Right ventricle myocardium superior (tissue), 1 donor: ENCODE measurements at places on chromosomes 5 and 9. TPM values are rescaled to one million over a fixed set of nuclear protein-coding genes. Genes with fewer than 3 reads are reported as not detected.

DNA sequence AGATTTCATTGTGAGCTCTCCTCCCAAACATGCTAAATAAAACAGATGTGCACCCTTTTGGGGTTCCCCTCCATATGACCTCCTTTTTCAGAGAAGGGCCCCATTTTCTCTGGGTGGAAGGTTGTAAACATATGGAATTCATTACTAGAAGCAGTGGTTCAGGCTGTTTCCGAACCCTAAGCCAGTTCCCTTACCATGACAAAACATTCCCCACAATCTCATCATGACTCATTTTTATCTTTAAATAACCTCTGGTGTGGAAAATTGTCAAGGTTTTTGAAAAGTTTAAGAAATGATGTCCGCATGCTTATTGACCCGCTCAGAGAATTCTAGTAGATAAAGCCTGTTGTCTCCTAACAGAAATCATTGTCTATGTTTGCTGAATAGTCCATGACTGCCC, 127.3 kb upstream of the PIK3R1 start:
- no peak for DNase-seq

GRCh38 chr5:135592312-135593045, 13.7 kb upstream of the CXCL14 start:
- DNase-seq = no peak

DNA sequence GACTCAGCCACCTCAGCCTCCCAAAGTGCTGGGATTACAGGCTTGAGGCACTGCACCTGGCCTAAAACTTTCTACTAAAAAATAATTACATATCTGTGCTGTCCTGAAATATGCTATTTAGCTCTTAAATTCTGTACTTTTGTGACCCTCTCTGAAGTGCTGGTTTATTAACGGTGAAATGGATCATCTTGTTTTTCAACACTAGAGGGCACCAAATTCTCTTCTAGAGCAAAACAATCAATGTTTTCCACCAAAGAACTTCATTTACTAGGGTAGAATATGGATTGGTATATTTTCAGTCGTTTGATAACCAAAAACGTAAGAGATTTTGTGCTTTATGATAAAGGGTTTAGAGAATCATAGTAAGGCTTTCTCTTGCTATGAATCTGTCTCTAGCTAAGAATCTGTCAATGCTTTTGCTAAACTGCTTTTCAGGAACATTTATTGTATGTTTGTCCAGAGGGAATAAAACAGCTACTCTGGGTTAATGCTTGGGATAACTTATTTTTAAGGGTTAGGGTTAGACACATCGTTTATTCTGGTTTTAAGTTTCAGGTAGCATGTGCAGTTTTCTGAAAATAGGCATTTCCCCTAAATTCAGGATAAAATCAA, 63.6 kb downstream of the RNF180 start:
- no peak for DNase-seq

DNA sequence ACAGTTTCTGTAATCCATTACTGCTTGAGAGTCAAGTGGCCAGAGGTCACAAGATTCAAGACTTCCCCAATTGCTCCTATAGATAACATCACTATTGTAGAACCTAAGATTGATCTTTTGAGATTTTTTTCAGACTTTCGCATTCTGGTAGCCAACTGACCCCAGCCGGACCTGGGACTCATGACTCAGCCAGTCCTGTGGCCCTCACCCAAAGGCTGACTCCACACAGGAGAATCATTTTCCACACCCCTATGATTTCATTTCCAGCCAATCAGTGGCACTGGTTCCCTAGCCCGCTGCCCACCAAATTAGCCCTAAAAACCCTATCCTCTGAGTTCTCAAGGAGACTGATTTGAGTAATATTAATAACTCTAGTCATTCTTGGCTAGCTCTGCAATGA, 36.2 kb downstream of the TARS1 start:
- no peak for DNase-seq

DNA sequence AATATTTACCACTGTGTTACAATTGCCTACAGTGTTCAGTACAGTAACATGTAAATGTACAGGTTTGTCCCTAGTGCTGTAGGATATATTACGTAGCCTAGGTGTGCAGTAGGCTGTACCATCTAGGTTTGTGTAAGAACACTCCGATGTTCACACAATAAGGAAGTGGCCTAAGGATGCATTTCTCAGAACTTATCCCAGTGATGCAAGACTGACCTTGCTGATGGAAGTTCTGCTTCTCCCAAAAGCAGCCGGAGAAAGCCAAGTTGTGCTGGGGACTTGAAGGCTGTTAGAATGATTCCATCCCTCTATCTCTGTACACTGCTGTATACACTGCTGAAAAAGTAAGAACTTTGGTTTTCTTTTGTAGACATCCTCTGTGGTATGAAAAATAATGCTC, 21.6 kb downstream of the NEUROG1 start:
- no peak for DNase-seq

DNA sequence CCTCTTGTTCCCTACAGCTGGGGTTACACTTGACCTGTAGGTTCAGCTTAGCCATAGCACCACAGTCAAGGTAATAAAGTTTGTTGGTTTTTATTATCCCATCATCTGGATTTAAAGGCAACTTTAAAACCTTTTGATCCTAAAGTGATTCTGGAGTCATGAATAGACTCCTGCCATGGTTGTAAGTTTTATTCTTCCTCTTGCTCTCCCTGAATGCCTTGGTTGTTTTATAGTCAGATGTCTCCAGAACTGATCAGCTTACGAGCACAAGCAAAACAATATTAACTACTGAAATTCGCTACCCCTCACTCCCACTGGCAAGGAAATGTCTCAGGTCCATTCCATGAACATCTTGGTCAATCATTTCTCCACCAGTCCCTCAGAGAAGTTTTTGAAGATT, 1328.6 kb downstream of the PTPRD start:
- no peak for DNase-seq

DNA sequence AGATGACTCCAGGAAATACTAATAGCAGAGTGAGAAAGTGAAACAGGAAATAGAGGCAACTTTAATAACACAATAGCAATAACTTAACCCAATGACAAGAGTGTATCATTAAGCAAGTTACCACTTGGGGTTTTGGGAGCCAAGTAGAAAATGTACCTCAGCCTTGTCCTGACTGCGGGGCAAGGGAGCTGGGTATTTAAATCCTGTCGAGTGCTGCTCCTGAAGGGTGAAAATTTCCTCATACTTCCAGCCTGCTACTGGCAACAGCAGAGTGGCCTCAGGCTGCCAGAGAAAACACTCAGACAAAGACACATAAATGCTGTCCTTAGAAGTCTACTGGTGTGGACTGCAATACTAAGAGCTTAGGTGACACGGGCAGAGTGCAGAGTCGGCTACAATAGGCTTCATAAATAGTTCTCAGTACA, 112.5 kb upstream of the EMB start:
- DNase-seq = peak; percentile 36

GRCh38 chr9:115036691-115037090, 81.3 kb downstream of the TNC start:
- no peak for DNase-seq

- no peak for DNase-seq
Observed at GRCh38 chr5:96016216-96016615, 54.6 kb upstream of the ELL2 start.

DNA sequence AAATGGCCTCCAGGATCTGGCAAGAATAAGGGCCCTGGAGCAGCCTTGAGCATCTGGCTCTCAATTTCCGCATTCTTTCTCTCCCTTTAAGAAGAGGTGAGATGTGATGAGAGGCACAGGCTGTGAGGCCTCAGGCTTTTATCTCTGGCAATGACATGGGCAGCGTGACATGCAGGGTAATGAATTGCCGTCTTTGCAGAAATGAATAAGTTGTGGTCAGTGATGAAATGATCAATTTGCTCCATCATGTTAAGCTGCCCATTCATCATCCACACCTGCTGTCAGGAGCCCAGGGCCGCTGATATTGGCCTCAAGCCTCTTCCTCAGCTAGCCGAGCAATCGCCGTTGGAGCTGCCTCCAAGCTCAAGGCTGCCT, 265.3 kb downstream of the TRIM32 start:
- DNase-seq = no peak

DNA sequence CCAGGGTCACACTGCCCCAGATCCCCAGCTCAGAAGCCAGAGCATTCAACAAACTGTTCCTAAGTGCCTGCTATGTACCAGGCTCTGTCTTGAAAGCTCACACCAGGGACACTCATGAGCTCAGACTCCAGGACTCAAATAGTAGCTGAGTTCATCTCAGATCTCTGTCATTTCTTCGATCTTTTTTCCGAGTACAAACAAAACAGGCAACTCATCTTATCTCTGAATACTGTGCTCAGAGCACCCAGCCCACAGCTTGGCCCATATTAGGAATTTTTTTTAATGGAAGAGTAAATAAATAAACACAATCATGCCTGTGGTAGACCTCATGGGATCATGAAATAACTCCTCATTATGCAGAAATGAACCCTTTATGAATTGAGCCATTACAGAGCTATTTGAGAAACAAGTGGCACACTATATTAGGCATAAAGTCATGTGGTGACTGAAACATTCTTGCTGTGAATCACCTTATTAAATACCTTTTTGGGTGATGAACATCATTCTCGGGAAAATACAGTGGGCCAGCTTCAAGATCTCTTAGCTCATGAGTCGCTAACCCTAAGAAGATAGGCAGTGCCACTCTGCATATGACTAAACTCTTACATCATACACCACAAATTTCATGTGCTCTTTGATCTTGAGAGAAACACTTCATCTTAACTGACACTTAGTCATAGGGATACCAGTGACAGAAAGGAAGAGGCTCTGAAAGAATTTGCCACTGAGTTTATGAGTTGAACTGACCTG, 9.9 kb downstream of the SH3RF2 start:
- peak; percentile 50 for DNase-seq

Gene SMU1
- total RNA-seq = 14.6 TPM

Gene ADAMTS16
- total RNA-seq = 0.05 TPM

Gene CCDC183
- total RNA-seq = 1.5 TPM

Gene ANKRA2
- 12.7 TPM for total RNA-seq

Gene BTF3
- total RNA-seq = 364 TPM

Gene AP3B1
- total RNA-seq = 20.2 TPM

Gene CBY3
- not detected for total RNA-seq

Gene C9orf50
- total RNA-seq = not detected

Gene MAMDC2
- total RNA-seq = 10.0 TPM
